ENCODE measurements at places on chromosomes 5 and 9.

- no peak for DNase-seq
These were observed 152.6 kb upstream of the EGFLAM start for GRCh38 chr5:38105801-38106200.

DNA sequence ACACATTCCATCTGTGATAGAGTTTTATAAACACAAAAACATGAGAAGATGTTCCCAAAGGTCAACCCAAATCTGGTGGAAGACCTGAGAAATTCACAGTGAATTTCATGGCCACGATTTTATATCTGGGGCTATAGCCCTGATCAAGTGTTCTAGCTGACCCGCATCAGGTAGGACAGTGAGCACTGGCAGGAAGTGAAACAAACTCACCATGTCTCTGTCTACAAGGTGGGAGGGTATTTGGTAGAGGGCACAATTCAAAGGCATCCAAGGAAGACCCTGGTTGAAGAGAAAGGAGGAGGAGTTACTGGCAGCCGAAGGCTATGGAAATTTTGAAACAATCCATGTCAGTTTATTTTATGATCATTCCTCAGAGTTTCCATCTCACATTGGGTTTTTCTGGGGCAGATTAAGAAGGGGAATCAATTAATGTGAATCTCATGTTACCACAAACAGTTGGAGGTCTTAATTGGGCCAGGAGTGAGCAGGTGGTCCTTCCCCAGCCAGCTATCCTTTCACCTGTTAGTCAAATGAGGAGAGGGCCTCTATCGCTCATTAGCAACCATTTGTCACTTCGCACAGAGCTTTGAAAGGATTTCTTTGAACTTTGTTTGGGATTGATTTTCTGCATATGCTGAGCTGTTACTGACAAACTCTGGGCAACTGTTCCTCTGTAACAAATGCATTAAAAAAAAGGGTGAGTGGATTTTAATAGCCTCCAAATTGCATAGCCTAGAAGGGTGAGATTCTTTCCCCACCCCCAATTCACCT is 612.0 kb upstream of the CLINT1 start:
- no peak for DNase-seq

GRCh38 chr9:112933696-112934095 is 43.0 kb upstream of the SLC46A2 start:
- DNase-seq: no peak

GRCh38 chr9:134677743-134678142 is 36.1 kb downstream of the COL5A1 start:
- DNase-seq: no peak

GRCh38 chr5:123436201-123436600 is 13.0 kb upstream of the CEP120 start:
- DNase-seq: no peak

- no peak for DNase-seq
These were observed 27.6 kb downstream of the ACTL7A start for GRCh38 chr9:108889649-108890067.

DNA sequence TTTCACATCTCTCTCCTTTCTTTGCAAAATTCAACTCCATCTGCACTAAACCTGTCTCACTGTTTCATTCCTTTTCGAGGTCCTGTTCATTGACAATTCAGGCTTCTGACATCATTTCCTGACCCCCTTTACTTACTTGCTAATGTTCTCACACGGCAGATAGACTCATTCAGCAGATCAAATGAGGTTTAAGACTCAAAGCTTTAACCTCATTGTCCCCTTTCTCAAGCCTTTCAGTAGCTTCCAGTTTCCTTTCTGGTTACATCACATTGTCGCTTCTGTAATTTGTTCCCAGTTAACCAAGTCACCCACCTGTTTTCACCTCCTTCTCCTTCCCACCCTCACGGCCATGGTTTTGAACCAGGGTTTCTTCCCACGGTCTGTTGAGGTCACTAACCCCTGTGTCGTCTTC is 143.4 kb upstream of the OTULINL start:
- no peak for DNase-seq

GRCh38 chr9:129898185-129898584 is 62.9 kb downstream of the USP20 start:
- DNase-seq: no peak

DNA sequence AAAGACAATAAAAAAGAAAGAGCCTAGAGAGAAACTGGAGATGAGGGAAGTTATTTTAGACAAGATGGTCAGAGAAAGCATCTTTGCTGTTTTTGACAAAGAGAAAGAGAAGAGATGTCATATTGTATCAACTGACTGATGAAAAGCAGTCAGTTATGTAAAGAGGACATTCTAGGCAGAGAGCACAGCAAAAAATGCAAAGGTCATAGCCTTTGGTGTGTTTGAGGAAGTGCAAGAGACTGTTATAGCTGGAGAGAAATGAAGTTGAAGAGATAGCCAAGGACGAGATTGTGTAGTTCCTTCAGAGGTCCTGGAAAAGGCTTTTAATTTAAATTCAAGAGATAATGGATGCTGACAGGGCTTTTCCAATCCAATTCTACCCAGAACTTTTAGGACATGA is 342.4 kb downstream of the RASEF start:
- no peak for DNase-seq

DNA sequence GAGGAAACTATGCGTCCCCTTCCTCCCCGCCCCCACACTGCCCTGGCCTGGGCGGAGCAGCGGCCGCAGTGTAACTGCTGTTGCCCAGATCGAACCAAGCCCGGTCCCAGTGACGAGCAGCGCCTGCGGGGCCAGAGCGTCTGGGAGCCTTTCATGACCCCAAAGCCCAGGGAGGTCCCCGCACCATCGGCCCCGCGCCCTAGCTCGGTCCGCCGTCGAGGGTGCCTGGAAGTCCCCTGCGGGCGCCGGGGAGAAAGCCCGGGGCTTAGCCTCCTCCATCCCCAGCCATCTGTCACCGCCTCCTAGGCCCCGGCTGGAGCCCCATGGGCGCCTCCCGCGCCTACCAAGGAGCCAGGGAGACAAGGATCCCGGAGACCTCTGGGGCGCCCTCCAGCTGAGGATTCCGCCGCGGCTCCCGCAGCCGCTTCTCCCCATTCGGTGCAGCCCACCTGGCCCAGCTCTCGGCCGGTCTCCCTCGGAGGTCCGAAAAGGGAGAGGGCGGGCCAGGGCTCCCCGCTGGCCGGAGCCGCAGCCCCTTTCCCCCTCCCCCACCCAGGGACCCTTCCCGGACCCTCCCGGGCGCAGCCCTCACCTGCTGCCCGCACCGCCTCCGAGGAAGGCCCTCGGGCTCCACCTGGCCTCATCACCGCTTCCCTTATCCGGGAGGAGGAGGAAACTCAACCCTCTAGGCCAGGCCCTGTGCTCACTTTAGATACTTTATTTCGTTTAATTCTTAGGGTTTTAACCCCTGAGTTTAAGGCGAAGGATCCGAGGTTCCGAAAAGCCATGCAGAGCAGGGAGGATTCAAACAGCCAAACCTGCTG is 45.6 kb downstream of the APTX start:
- DNase-seq: no peak

GRCh38 chr5:120103495-120103894 is 360.6 kb upstream of the PRR16 start:
- DNase-seq: no peak

DNA sequence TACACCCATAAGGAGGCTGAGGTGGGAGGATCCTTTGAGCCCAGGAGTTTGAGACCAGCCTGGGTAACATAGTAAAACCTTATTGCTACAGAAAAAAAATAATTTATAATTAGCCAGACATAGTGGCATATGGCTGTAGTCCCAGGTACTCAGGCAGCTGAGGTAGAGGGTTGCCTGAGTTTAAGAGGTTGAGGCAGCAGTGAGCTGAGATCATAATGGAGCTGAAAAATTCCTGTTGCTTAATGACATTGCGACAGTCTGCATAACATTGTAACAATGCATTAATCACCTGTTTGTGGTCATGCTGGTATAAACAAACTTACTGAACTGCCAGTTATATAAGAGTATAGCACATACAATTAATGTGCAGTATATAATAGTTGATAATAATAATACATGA is 214.2 kb downstream of the TRIM32 start:
- no peak for DNase-seq
